ENCODE measurements at places on chromosomes 1 and 21.

DNA sequence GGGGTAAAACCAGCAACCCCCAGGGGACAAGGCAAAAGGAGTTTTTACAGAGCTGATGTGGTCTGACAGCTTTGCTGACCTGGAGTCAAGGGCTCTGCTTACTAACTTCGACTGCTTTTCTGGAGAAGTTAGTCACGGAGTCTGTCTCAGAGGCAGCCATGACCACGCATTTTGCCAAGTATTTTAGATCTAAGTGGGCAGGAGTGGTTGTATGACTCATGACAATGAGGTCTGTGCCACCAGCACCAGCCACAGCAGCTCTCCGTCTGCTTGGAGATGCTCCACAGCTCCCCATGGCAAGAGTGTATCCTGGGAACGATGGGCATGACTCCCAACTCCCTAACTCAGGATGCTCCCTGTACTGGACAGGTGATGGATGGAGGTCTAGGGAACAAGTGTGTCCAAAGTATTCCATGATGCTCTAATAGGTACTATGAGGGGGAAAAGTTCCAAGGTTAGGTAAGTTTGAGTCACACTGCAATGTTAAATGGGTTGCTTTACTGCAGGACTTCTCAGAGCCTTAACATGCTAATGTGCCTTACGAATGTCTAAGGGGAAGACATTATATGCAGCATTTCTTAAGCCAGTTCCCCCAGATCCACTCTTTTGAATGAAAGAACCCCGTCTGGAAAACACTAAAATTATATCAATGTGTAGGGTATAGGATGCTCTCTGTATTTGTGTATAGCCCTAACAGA, 359.0 kb downstream of the HHAT start:
- DNase-seq = no peak

DNA sequence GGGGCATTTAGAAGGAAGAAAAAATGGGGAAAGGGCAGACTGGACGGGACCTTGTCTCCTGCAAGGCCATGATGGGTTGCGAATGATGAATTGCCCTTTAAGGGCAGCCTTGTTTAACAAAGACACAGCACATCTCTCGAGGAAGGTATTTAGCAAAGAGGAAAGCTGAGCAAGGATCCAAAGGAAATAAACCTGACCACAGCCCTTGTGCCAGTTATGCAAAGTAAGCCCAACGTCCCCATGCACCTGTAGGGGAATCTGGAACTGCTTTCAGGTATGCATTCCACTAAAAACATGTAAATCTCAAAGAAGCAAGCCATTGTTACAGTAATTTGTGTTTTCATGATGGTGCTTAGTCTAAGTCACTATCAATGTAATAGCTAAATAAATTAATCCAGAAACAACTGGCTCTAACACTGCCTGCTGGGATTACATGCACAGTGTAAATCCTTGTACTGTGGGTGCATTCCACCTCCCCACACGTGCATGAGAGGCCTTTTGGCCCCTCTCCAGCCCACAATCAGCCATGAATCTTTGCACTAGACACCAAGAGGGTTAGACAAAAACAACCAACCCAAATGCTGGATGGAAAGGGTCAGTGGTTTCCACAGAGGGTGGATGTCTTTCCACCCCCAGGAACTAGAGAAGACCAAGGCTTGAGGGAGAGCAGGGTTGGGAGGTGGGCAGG, 228.8 kb upstream of the KAZN start:
- no peak for DNase-seq

DNA sequence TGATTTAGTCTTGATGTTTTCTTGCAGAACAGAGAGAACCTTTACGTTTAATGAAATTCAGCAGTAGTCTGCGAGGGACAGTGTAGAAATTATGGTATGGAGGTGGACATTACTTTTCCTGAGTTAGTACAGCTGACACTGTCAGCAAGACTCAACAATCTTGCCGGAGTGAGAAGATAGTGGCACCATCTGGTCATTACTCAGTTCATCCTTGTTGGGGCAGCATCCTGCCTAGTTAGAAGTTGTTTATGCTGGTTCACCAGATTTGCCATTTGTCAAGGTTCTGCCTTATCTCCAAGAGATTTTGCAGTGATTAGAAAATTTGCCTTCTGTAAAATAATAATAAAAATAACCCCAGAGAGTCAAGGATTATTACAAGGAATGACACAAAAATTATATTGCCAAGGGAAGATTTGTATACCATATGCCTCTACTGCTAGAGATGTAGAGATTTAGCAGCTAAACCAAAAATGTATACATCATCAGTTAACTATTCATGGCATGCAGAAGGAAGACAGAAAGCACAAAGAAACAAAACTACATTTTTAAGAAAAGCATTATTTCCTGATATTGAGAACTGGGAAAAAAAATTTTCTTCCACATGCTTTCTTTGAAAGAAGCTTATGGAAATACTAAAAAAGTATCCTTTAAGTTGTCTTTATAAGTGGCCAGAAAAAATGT, 1967.4 kb downstream of the NCAM2 start:
- no peak for DNase-seq

DNA sequence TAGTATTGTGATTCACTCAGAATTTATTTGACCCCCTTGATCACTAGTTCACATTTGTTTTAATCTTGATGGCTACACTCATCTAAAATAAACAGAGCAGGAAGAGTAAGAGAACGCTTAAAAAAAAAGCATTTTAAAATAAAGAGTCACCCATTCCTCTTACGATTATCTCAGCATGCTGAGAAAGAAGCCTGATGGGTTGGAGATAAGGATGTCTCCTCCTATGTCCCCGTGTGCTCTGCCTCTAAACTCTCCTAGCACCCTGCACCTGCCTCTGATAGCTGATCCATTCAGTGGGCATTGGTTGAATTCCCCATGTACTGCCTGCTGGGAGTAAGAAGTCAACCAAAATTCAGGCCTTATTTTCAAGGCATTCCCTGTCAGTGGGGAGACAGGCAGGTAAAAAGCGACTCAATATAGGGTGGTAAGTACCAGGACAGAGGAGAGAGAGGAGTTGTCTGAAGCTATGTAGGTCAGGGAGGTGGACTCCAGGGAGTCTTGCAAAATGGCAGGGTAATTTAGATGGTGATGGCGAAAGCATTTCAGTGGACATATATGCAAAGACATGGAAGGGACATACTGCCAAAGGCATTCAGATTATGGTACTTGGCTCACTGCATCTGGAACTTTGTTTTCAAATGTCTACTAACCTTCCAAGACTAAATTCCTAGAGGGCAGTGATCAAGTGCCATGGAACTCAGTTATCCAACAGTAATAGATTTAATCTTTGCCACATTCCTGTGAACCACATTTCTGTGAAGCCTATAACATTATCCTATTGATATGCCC, 18.4 kb downstream of the ELAVL4 start:
- no peak for DNase-seq

Measured in immature natural killer cell (primary cell).